ENCODE measurements at places on chromosomes 4 and X.

GRCh38 chr4:6788123-6788522, 5.6 kb downstream of the KIAA0232 start:
- no peak for DNase-seq

GRCh38 chr4:114043116-114043515, 63.7 kb upstream of the ARSJ start:
- DNase-seq = peak; percentile 49

DNA sequence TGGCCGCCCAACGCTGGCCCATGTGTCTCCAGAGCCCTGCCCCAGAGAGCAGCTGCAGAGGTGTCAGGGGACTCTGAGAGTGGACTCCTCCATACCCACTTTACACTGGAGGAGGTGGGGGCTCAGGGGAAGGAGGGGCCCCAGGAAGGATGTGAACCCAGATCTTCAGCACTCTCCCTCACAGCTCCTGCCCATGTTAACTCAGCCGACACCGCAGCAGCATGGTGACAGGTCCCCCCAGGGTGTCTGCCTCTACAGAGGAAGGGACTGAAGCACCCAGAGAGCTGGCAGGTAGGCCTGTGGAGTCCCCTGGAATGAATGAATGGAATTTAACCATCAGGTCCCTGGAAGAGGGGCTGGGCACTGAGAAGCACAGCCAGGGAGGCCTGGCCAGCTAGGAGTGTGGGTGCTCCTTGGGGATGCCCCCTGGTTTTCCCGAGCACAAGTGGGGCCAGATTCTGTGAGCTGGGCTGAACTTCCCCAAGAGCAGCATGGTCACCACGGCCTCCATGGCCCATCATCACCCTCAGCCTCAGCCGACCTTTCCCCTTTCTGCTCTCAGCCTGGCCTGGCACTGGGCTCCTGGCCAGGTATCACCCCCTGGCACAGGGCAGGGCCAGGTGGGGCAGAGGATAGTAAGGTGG, 21.9 kb downstream of the SH3BP2 start:
- no peak for DNase-seq

- DNase-seq = peak; percentile 4
Measured at GRCh38 chr4:174256277-174256713, 27.2 kb downstream of the FBXO8 start.
